ENCODE measurements at places on chromosomes 16 and 17.

DNA sequence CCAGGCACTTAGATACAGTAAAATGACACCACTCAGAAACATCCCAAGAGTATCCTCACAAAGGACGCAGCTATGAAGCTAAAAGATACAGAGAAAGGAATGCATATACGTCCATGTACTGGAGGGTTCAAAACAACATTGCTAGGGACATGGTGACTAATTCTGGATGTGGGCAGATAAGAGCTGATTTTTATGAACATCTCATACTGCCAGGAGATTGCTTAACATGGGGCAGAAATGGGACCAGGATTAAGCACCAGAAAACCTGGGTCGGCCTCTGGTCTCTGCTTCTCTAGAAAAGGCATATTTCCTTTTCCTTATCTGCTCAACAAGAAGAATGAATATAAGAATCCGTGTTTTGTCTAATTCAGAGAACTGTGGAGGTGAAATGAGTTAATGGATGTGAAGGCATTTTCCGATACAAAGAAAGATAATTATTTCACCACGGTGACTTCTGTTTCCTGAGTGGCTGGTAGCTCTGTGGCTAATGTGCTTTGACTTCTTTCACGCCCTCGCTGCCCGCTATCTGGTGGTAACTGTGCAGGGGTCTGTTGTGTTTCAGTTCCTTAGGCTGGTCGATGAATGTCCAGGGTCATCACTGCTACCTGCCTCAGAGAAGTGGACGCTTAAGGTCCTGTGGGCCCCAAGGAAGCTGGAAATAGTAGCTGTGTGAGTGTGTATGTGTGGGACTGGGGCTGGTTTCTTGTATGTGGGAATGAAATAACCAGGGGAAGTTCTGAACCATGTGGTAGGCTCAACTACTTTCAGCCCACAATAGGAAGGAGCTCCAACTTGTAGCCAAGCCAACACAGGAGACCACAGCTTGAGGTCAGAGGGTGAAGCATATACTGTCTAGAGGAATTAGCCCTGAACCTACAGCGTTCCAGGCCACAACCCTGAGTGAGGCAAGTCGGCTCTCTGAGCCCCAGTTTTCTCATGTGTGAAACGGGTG, 15.8 kb upstream of the CCL5 start:
- DNase-seq = no peak

DNA sequence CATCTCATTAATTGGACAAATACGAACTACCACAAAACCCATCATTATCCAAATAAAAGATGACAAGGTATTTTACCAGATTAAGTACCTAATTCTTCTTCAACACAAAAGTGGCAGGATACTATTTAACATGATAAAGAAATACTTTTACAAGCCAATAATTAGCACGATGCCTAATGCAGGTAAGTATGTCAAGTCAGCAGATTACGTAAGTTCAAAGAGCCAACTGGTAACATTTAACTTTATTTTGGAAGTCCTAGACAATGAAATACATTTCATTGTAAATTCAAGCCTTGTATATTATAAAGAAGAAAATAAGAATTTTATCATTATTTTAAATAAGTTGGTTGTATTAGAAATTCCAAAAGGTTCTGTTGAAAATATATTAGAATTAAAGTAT, 535.3 kb upstream of the SOX9 start:
- no peak for DNase-seq

DNA sequence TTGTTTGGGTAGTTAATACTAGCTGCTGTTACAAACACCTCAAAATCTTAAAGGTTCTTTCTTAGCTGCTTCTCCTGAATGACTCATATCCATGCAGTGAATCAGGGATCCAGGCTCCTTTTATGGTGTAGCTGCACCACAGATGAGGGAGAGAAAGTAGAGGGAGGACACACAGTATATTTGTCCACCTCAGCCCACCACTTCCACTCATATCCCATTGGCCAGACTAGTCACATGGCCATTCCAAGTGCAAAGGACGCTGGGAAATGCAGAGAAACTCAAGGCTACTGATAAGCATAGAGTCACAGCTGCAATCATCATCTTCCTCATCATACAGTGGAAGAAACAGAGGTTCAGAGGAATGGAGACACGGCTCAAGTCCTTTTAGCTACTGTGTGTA, 63.8 kb downstream of the GSG1L start:
- no peak for DNase-seq

- no peak for DNase-seq
Measured at GRCh38 chr17:69717214-69717613, 302.7 kb downstream of the MAP2K6 start.

GRCh38 chr17:4587803-4588202, 3.5 kb downstream of the SMTNL2 start:
- DNase-seq = no peak

DNA sequence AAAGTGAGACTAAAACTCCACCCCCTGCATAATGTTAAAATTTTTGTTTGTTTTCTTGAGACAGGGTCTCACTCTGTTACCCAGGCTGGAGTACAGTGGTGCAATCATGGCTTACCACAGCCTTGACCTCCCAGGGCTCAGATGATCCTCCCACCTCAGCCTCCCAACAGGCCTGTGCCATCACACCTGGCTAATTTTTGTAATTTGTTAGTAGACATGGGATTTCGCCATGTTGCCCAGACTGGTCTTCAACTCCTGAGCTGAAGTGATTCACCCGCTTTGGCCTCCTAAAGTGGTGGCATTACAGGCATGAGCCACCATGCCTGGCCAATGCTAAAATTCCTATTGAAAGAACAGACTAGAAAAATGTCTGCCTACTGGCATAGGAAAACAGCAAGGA, 103.8 kb downstream of the TRIM37 start:
- DNase-seq = no peak

DNA sequence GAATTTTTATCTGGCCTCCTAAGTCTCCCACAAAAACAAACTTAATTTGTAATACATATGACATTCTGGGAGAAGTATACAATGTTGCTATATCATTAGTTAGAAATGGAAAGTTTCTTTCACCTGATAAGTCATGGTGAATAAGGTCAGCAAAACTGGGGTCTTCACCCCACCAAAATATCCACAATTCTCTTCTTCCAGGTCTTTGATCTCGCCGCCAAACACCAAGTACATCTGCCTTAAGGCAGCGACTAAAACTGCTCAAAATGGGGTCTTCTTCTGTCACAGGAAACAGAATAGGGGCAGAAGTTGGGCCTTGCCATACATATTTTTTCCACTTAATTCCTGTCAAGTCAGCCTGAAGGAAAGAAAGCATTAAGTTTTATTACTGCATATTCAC, 2.1 kb downstream of the MED13 start:
- no peak for DNase-seq

DNA sequence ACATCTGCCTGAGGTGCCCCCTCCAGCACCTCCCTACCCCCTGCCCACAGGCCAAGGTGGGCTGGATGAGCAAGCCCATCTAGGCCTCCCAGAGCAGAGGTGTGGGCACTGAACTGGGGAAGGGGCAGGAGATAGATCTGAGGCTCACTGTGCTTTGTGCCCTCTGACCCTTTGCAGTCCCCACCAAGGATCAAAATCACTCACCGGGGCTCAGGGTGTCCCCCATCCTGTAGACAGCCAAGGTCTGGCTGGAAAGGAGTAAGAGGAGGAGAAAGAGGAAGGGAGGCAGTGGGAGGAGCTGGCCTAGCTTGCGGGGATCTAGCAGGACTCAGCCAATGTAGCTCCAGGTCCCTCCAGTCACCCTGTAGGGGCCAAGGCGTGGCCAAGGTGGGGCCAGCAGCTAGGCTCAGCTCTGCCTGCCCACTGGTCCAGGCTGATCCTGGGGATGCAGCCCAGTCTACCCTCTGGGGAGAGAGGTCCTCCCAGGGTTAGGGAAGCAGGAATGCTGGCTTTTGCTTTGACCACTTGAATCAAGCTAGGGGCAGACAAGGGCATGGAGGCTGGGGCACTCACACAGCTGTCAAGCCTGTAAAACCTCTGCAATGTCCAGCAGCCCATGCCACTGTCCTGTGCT, 1.8 kb downstream of the SLC12A4 start:
- no peak for DNase-seq

- DNase-seq = no peak
Measured at GRCh38 chr17:12409082-12409481, 256.6 kb upstream of the MYOCD start.

GRCh38 chr17:59845595-59846393, 46.9 kb downstream of the TUBD1 start:
- DNase-seq = no peak
